ENCODE measurements at places on chromosomes 6 and 20.

DNA sequence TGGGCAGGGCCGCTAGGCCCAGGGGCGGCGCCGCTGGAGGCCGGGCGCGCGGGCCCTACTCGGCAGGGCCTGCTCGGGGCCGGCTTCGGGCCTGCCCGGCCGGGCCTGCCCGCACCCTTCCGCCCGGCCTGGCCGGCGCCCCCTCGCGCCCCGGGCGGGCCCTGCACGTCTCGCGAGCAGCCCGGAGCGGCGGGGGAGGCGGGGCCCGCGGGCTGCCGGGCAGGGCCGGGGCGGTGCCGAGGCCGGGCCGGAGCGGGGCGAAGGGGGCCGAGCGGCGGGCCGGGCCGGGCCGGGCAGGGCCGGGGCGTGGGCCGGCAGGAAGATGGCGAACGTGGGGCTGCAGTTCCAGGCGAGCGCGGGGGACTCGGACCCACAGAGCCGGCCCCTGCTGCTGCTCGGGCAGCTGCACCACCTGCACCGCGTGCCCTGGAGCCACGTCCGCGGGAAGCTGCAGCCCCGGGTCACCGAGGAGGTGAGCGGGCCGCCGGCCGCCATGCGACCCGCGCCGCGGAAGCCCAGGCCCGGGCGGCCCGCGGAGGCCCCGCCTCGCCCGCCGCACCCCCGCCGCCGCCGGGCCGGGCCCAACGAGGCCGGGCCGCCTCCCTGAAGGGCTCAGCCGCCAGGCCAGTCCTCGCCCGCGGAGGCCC, at the start of gene NPEPL1:
Gene NPEPL1, plus strand, starts transcription at position 222 of the 647 bp plus-strand sequence. Its CDS starts 101 bp downstream, at position 323.
- DNase-seq, result no peak

GRCh38 chr6:35202066-35202546, 11.7 kb upstream of the SCUBE3 start:
- no peak for DNase-seq

GRCh38 chr6:31466466-31466865, 31.5 kb upstream of the MICB start:
- no peak for DNase-seq

GRCh38 chr6:129677620-129678325, 32.2 kb downstream of the ARHGAP18 start:
- DNase-seq, result no peak

GRCh38 chr6:143967706-143968376, 40.2 kb downstream of the PLAGL1 start:
- no peak for DNase-seq

DNA sequence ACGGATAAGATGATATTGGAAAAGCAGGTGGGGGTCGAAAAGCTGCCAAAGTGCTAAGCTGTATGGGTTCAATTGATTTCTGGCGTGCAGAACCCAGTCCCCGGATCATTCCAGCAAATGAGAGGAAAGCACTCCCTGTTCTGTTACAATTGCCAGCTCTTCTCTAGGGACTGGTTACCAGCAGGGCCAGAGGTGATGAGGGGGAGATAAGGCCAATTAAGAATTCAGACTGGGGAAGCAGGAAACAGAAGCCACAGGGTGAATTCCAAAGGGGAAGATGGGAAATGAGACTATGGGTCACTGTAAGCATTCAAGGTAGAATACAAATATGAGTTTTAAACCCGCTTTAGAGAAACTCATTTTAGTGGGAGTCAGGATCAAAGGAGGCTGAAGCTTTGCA, 349.4 kb upstream of the MAP3K7 start:
- no peak for DNase-seq

DNA sequence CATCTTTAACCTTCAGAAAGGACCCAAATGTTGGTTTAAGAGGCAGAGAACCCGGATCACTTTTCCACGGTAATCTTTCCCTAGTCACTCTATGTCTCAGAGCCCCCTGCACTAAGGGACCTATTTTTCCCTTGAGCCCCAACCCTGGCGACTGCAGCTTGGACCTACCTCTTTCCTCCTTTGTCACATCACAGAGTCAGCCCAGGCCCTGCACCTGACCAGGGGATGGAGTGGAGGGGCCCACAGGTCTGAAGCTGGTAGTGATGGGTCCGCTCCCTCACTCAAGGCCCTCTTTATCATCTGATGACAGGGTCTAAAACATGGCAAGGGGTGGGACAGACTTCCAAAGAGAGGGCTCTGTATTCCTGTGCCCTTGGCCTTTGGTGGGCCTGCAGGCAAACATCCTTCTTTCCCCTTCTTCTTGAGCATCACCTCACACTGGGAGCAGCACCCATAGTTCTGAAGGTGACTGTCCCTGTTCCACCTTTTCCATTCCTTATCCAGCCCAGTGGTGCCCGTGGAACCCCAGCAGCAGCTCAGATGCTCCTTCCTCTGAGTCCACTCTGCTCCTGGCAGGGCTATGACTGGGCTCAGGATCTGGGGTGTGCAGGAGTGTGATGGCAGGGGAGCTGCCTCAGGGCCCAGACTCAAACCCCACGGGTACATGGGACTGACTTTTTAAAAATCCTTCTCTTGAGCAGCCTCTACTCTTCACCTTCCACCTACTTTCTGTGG, 6.3 kb downstream of the RAET1L start:
- no peak for DNase-seq
